ENCODE measurements at places on chromosomes 13 and 19. TPM values are rescaled to one million over a fixed set of nuclear protein-coding genes. Genes with fewer than 3 reads are reported as not detected.

SBSN gene
- not detected for total RNA-seq

CEACAM4 gene
- 16.1 TPM for total RNA-seq

PRR36 gene
- 0.12 TPM for total RNA-seq

HRC gene
- not detected for total RNA-seq

LPAR6 gene
- 85.4 TPM for total RNA-seq

PINLYP gene
- total RNA-seq, result not detected

CAMSAP3 gene
- not detected for total RNA-seq

ZSWIM9 gene
- total RNA-seq, result 5.0 TPM

EBI3 gene
- not detected for total RNA-seq

ICAM5 gene
- 0.20 TPM for total RNA-seq

NAA16 gene
- 65.8 TPM for total RNA-seq

GPX4 gene
- total RNA-seq, result 112 TPM

ZNF761 gene
- 9.0 TPM for total RNA-seq

DACT3 gene
- not detected for total RNA-seq

SHISA2 gene
- total RNA-seq, result 1.7 TPM

FFAR1 gene
- total RNA-seq, result not detected

PGPEP1 gene
- 39.4 TPM for total RNA-seq

SULT2A1 gene
- not detected for total RNA-seq

Measured in CD4-positive, CD25-positive, alpha-beta regulatory T cell (primary cell).